Fibroblast of mammary gland (primary cell): ENCODE measurements at places on chromosomes 7 and 10.

GRCh38 chr7:1672851-1673486 lies 2.9 kb downstream of the ELFN1 start:
- no peak for DNase-seq

GRCh38 chr10:6101181-6101580 lies 12.3 kb downstream of the RBM17 start:
- DNase-seq: no peak

GRCh38 chr10:69045441-69046300 lies 42.2 kb upstream of the SRGN start:
- DNase-seq: peak; percentile 40

GRCh38 chr7:116570306-116570705 lies 45.5 kb downstream of the CAV1 start:
- DNase-seq: no peak

GRCh38 chr10:85719408-85719807 lies 647.2 kb downstream of the GRID1 start:
- no peak for DNase-seq

- no peak for DNase-seq
Observed at GRCh38 chr10:48805848-48806247, 121.2 kb downstream of the WDFY4 start.

GRCh38 chr7:86644282-86645224 lies 844 bp downstream of the GRM3 start:
- no peak for DNase-seq

GRCh38 chr10:118304521-118304920 lies 37.6 kb downstream of the FAM204A start:
- DNase-seq: no peak

DNA sequence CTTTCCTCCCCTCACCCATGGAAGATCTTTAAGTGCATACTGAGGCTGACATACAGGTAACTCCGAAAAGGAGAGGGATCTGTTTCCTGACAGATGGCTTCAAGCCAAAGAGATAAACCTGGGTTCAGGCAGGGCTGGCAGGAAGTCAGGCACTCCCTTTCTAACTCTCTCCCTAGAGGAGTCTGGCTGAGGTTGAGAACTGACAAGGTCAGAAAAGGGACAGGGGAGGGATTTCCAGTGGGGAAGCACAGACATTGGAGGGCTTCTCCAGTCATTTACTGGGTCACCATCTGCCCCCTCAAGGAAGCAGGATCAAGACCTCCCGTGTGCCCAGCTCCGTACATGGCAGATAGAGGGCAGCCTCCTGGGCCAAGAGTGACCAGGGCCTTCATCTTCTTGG lies 31.6 kb downstream of the TLX1 start:
- no peak for DNase-seq
